ENCODE measurements at places on chromosomes 1 and 21.

GRCh38 chr21:34792504-34793089 lies 123.8 kb downstream of the CLIC6 start:
- no peak for DNase-seq

- DNase-seq, result no peak
Measured at GRCh38 chr1:178543290-178543607, 30.3 kb downstream of the TEX35 start.

DNA sequence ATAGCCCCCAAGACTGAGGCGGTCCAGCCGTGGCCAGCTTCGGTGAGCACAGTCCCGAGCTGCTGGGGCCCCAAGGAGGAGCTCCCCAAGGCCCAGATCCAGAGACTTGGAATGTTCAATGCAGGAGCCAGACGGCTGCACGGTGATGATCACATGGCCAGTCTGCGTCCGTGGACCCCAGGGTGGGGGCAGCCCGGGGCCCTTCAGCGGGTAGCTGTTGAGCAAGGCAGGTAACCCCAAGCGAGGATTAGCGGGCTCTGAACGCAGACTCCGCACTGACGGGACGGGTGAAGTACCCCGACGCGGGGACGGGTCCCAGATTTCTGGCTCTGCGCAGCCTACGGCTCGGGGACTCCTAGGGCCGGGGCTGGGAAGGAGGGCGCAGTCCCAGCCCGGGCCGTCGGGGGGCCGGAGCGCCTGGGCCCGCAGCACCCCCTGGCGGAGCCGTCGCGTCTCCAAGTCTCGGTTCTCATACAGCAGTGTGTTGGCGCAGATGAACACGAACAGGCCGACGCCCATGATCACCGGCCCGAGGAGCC lies 2.7 kb downstream of the TMEM200B start:
- no peak for DNase-seq

DNA sequence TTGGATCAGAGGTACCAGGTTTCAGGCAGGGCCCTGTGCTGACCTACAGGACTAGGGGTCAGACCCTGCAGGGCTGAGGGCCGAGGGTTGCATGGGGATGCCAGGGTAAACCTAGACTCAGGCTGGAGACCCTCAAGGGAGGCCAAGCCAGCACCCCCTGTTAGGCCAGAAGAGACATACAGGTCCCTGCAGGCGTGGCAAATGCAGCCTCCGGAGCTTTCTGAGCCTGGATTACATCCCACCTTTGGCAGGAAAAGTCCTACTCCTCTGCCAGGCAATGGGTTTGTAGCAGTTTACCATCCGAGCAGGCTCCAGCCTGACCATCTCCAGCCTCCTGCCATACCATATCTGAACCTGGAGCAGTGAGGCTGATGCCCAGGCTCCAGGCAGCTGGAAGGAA lies 425.3 kb downstream of the NPHP4 start:
- DNase-seq, result no peak

- DNase-seq, result no peak
Measured at GRCh38 chr21:45819478-45820170, 161.9 kb upstream of the COL6A1 start.

- no peak for DNase-seq
Measured at GRCh38 chr1:158176399-158176798, 4.3 kb upstream of the CD1D start.

DNA sequence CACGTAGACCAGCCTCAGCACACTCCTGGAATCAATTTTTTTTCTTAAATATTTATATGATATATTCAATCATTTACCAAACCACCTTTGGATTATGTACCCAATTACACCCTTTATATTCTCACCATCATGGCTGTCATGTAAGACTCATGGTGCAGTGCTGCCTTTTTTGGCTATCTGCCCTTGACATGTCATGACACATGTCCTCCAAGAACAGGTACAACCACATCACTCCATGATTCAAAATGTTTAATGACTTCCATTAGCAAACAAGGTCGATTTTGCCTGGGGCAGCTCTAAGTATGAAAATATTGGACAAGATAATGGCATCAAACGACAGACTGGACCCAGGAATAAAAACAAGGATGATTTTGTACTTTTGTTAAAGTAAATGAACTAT lies 861.1 kb upstream of the ADAMTS5 start:
- DNase-seq, result no peak

DNA sequence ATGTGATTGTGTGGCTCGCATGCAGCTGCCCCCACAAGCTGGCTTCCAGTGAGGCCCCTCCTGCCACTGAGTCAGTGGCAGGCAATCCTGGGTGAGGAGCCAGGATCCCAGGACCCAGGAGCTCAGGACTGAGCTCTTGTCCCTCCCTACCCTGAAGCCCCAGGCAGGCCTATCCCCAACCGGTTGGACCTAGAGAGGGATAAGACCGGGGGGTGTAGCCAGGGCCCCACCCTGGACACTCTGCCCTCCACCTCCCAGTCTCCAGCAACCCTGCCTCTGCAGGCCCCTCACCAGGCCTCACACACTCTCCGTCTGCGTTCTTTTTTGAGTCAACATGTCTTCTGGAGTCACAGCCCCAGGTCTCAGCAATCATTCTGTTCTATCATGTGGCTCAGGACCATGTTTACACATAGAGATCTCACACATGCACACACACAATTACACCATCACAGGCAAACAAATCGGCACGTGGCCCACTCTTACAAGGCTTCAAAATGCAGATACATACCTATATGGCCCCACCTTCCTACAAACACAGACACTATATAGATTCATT lies 2.6 kb downstream of the VSIG8 start:
- DNase-seq, result no peak

DNA sequence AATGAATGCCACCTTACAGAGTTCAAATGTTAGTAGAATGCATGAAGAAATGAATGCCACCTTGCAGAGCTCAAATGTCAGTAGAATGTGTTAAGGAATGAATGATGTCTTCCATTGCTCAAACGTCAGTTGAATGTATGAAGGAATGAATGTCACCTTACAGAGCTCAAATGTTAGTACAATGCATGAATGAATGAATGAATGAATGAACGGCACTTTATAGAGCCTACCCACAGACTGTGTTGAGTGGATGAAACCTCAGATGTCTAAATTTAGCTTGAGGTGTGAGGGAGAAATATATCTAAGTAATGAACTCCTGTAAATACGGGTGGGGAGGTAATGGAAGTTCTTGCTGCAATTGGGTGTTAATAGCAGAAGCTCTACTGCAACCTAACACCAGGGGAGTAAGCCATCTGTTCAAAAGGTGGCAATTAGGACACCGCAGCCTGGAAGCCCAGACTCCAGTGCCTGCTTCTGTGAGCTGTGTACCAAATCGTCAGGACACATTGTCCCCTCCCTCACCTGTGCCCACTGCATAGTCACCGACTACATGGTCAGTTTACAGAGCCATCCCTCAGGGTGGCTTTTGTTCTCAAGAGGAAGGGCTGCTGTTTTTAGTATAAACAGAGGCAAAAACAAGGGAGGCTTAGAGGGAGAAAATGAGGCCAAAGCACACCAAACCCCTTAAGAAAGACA lies 26.7 kb downstream of the SUSD4 start:
- no peak for DNase-seq

DNA sequence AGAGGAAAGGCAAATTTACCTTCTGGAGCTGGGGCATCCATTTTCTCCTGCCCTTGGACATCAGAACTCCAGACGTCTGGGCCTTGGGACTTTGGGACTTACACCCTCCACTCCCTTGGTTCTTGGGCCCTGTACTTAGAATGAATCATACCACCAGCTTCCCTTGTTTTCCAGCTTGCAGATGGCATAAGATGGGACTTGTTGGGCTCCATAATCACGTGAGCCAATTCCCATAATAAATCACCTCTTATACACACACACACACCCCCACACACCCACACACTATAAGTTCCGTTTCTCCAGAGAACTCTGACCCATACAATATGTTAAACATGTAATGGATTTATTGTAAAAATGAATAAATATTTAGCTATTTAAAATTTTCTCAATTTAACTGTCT lies 185.7 kb downstream of the GIPC2 start:
- DNase-seq, result no peak

- no peak for DNase-seq
Measured at GRCh38 chr1:244727871-244728474, 75.0 kb downstream of the DESI2 start.

Data from A172 (cell line).